ENCODE measurements at places on chromosomes 3 and 15. TPM values are rescaled to one million over a fixed set of nuclear protein-coding genes. Genes with fewer than 3 reads are reported as not detected.

The UBR1 gene
- 29.3 TPM for total RNA-seq

The C2CD4A gene
- 2.1 TPM for total RNA-seq

The TAGLN3 gene
- total RNA-seq, result 0.52 TPM

The SEMA5B gene
- total RNA-seq, result 15.2 TPM

The CCDC80 gene
- total RNA-seq, result 17.4 TPM

The NSUN3 gene
- 13.2 TPM for total RNA-seq

The CCNB2 gene
- total RNA-seq, result not detected

GRCh38 chr3:42205800-42206514 is 60.0 kb downstream of the CCK start:
- H3K27ac ChIP-seq, result no peak overlapping the region
- no peak overlapping the region for H3K4me3 ChIP-seq
- no peaks in the 10 kb centered on the region for H3K4me1 ChIP-seq
- H3K27me3 ChIP-seq, result no peaks in the 10 kb centered on the region

- H3K4me3 ChIP-seq, result no peak overlapping the region
- H3K27me3 ChIP-seq, result no peaks in the 10 kb centered on the region
- DNase-seq, result peak; percentile 84
- H3K4me1 ChIP-seq, result peaks cover 12% of the 10 kb centered on the region
- H3K36me3 ChIP-seq, result no peaks in the 10 kb centered on the region
- H3K27ac ChIP-seq, result no peak overlapping the region
Observed at GRCh38 chr3:46705022-46705530, 3.9 kb downstream of the TMIE start.

- no peak for DNase-seq
- no peak overlapping the region for H3K27ac ChIP-seq
- no peaks in the 10 kb centered on the region for H3K4me1 ChIP-seq
- H3K4me3 ChIP-seq, result no peak overlapping the region
- H3K27me3 ChIP-seq, result no peaks in the 10 kb centered on the region
Observed at GRCh38 chr3:157979022-157979421, 127.2 kb downstream of the SHOX2 start.

DNA sequence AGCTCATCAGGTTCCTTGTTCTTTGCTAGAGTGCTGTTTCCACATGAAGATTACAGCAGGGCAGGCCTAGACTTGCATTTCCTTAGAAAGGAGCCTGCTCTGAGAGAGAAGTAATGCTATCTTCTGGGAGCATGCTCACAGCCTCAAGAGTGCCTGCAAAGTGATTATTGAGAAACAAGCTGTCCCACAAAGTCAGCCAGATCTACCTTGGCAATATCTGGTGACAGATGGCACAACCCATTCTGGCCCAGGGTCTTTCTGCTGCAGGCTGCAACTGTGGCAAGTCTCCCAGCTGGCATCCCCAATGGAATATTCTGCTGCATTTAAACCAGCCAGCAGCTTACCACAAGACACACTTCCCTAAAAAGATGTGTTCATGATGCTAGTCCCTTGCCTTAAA is 29.3 kb downstream of the MTMR10 start:
- no peak for DNase-seq
- H3K4me1 ChIP-seq, result no peaks in the 10 kb centered on the region
- peaks cover 14% of the 10 kb centered on the region for H3K36me3 ChIP-seq
- H3K27me3 ChIP-seq, result no peaks in the 10 kb centered on the region

- H3K27me3 ChIP-seq, result no peaks in the 10 kb centered on the region
- H3K36me3 ChIP-seq, result no peaks in the 10 kb centered on the region
- H3K27ac ChIP-seq, result no peak overlapping the region
- no peaks in the 10 kb centered on the region for H3K4me1 ChIP-seq
- no peak overlapping the region for H3K4me3 ChIP-seq
Observed at GRCh38 chr3:192171213-192171612, 556.1 kb downstream of the FGF12 start.

DNA sequence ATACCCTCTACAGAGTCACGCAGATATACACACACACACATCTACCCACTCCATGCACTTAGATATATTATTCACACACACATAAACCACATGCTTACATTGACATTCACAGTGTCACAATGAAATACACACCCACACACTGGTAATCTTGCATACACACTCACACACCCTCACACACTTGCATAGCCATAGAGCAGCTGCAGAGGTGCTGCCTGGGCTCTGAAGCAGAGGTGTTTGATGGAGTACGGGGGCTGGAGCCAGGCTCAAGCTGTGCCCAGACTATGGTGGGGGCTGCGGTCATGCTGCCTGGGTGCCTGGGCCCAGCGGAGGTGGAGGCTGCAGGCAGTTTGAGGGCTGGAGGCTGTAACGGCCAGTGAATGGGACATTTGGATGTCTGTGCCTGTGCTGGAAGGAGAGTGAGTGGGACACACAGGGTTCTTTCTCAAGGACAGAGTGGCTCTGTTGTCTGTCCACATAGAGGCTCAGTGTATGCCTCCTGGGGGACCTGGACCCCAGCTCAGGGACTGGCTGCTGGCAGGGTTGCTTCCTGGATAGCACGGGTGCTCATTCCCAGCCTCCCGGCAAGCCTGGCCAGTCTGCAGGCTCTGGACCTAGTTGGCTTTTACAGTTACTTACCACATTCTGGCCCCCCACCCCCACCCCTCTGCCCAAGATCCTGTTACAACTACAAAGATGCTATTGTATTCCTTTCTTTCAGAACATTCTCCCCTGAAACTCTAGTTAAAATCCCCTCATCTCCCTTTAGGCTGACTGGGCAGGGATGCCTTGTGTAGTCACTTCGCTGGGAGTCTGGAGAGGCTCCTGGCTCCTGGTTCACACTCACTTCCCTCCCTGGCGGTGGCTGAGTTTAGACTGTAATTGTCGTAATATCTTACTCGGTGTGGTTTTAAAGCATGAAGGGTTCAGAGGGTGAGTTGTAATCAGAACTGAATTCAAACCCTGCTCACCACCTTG is 12.5 kb downstream of the GASK1A start:
- DNase-seq, result no peak
- no peaks in the 10 kb centered on the region for H3K36me3 ChIP-seq
- H3K4me1 ChIP-seq, result peaks cover 2% of the 10 kb centered on the region
- no peak overlapping the region for H3K27ac ChIP-seq

DNA sequence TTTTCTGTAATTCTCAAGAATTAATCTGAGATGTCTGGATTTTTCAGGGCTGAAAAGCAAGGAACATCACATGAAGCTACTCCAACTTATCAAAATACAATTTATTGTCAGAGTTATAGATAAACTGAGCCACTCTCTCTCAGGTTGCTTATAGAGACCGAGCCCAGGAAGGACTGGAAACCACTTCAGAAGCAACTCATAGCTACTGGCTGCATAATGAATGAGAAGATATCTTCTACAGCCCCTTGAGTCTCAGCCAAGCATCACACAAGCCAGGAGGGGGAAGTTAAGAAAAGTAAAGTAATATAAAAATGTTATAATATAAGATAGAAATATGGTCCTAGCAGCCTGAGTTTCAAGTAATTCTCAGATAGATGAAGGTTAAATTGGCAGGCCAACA is 186.0 kb downstream of the TNIK start:
- H3K4me1 ChIP-seq, result no peaks in the 10 kb centered on the region
- H3K27me3 ChIP-seq, result no peaks in the 10 kb centered on the region
- DNase-seq, result no peak
- H3K4me3 ChIP-seq, result no peak overlapping the region
- H3K36me3 ChIP-seq, result no peaks in the 10 kb centered on the region
